ENCODE measurements at places on chromosomes 12 and 14.

- H3K36me3 ChIP-seq: no peaks in the 10 kb centered on the region
- H3K4me1 ChIP-seq: no peaks in the 10 kb centered on the region
- no peak overlapping the region for H3K27ac ChIP-seq
These were observed 160.3 kb downstream of the ALX1 start for GRCh38 chr12:85440271-85440670.

DNA sequence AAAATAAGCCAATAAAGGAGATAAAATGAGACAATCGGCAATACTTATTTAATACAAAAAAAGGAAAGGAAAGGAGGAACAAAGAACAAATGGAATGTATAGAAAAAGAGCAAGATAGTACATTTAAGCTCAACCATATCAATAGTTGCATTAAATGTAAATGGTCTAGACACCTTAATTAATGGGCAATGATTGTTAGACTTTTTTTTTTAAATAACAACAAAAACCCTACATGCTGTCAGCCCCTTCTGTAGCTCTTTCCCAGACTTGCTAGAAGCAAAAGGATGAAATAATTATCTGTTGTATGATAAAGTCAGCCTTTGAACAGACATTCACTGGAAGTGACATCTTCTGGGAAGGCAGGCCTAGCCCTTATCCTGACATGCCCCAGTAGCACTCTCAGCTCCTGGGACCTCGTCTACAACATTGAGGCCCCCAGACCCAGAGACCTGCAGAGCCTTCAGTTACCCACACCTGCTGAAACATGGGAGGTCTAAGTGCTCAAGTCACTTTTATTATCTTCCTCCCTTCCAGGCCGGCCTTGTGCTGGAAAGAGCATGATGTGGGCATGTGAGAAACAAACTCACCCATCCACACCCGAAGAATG, 13.4 kb downstream of the SIVA1 start:
- H3K4me1 ChIP-seq: peaks cover 3% of the 10 kb centered on the region
- H3K4me3 ChIP-seq: no peak overlapping the region
- peaks cover 13% of the 10 kb centered on the region for H3K36me3 ChIP-seq
- H3K27me3 ChIP-seq: no peaks in the 10 kb centered on the region

DNA sequence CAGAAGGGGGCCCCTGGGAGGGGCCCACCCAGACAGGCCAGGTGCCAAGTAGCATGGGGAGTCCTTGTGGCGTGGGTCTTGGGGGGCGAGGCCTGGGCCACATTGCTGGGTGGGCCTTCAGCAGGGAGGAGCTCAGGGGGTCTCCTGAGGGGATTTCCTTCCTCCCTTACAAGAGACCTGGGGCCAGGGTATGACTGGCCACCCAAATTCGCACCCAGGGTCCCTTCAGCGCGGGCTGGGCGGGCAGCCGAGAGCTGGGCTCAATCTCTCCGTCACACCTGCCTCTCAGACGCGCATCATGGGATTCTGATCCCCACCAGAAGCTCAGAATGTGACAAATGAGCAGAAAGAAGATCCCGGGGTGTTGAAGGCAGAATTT, 72.4 kb downstream of the KIF26A start:
- no peak for DNase-seq
- no peaks in the 10 kb centered on the region for H3K4me1 ChIP-seq
- H3K27me3 ChIP-seq: no peaks in the 10 kb centered on the region
- no peak overlapping the region for H3K4me3 ChIP-seq

- H3K36me3 ChIP-seq: no peaks in the 10 kb centered on the region
- no peaks in the 10 kb centered on the region for H3K27me3 ChIP-seq
- H3K4me3 ChIP-seq: no peak overlapping the region
- H3K4me1 ChIP-seq: no peaks in the 10 kb centered on the region
These were observed 638.3 kb upstream of the TBX3 start for GRCh38 chr12:115322275-115322674.

GRCh38 chr12:112686373-112686772, 105.2 kb upstream of the RPH3A start:
- no peak for DNase-seq
- H3K27me3 ChIP-seq: peaks cover 2% of the 10 kb centered on the region
- no peaks in the 10 kb centered on the region for H3K4me1 ChIP-seq
- no peak overlapping the region for H3K27ac ChIP-seq

DNA sequence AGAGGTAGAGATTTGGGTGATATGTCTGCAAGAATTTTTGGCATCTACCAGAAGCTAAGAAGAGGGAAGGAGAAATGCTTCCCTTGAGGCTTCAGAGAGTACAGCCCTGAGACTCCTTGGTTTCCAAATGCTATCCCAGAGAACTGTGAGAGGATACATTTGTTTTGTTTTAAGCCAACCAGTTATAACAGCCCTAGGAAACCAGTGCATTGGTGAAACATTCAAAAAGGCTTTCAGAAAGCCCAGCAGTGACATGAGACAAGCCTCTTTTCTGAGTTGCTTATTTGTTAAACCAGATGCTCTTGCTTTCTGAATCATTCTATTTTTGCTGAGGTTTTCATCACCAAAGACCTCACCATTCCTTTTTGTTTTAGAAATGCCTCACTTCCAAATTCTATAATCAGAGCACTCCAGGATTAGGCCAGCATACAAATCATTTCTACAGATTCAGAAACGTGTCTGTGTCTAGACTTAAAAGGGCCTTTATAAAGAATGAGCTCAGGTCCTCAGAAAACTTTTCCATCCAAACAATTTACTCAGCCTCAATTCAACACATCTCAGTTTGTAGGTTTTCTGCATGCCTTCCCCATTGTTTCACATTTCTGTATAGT, 1617.8 kb upstream of the FLRT2 start:
- no peaks in the 10 kb centered on the region for H3K27me3 ChIP-seq
- no peak overlapping the region for H3K27ac ChIP-seq
- H3K4me1 ChIP-seq: no peaks in the 10 kb centered on the region
- no peak overlapping the region for H3K4me3 ChIP-seq
- no peak for DNase-seq
- no peaks in the 10 kb centered on the region for H3K36me3 ChIP-seq

DNA sequence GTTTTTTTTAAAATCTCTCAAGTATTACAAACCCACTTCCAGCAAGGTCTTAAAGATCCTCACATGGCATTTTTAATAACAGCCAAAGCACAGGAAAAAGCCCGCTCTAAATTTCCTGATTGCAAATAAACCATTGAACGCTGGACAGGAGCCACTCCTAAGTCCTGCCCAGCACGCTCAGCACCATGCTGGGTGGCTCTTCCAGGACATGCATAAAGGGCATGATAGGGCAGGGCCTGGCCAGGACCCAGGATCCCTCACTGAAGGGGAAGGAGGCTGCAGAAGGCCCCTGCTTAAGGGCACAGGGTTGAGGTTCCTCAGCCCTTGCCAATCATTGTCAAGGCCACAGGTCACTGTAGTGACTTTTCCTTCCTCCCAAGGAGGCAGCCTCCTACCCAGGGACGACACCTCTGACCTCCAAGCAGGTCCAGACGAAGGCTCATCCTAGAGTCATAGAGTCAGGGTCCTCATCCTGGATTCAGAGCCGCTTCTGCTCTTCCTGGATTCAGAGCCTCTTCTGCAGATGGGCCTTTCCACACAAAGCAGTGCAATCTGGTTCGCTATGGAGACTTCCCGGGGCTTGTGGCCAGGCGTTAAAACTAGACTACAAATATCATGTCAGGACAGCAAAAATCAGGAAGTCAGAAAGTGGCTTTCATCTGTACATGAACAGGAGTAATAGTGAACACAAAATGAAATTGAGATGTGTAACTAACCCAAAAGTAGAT, 123.8 kb downstream of the GCH1 start:
- H3K4me1 ChIP-seq: peaks cover 2% of the 10 kb centered on the region
- no peaks in the 10 kb centered on the region for H3K27me3 ChIP-seq
- H3K4me3 ChIP-seq: no peak overlapping the region
- DNase-seq: no peak
- H3K27ac ChIP-seq: no peak overlapping the region

DNA sequence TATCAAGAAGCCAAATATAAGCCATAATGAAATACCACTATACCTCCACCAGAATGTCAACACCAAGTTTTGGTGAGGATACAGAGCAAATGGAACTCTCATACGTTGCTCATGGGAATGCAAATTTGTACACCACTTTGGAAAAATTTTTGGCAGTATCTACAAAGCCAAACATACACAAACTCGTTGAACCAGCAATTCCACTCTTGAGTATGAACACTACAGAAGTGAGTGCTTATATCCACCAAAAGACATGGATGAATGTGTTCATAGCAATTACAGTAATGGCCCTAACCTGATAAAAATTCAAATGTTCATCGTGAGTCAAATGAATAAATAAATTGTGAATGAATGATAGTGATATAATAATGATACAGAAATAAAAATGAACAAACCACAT, 24.8 kb downstream of the C12orf71 start:
- no peaks in the 10 kb centered on the region for H3K4me1 ChIP-seq
- no peak overlapping the region for H3K4me3 ChIP-seq
- H3K27ac ChIP-seq: no peak overlapping the region
- DNase-seq: no peak

DNA sequence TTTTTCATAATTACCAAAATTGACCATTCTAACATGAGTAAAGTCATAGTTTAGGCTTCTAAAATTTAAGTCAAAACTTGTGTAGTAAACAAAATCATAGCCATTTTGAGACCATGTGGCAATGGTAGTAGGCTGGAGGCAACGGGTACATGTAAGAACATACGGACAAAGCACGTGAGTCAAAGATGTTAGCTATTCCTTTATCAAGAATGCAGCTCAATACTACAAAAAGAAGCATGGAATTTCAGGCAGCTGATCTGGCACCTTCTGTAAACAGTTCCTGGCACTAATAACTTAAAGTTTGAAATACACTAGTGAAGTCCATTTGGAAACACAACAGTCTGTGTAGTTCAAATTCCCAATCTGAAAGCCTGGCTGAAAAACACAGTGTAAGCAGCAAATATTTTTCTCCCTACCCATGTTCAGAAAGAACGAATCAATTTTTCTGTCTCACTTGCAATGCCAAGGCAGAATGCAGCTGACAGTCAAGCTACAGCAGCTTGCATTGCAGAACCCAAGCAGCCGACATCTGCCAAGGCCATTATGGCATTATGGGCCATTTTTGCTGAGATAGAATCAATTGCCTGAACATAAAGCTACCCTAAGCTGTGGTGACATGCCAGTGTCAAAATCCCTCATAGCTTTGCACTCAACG, 29.3 kb downstream of the MYF5 start:
- no peaks in the 10 kb centered on the region for H3K27me3 ChIP-seq
- no peaks in the 10 kb centered on the region for H3K4me1 ChIP-seq
- DNase-seq: no peak
- no peak overlapping the region for H3K4me3 ChIP-seq
- no peaks in the 10 kb centered on the region for H3K36me3 ChIP-seq

DNA sequence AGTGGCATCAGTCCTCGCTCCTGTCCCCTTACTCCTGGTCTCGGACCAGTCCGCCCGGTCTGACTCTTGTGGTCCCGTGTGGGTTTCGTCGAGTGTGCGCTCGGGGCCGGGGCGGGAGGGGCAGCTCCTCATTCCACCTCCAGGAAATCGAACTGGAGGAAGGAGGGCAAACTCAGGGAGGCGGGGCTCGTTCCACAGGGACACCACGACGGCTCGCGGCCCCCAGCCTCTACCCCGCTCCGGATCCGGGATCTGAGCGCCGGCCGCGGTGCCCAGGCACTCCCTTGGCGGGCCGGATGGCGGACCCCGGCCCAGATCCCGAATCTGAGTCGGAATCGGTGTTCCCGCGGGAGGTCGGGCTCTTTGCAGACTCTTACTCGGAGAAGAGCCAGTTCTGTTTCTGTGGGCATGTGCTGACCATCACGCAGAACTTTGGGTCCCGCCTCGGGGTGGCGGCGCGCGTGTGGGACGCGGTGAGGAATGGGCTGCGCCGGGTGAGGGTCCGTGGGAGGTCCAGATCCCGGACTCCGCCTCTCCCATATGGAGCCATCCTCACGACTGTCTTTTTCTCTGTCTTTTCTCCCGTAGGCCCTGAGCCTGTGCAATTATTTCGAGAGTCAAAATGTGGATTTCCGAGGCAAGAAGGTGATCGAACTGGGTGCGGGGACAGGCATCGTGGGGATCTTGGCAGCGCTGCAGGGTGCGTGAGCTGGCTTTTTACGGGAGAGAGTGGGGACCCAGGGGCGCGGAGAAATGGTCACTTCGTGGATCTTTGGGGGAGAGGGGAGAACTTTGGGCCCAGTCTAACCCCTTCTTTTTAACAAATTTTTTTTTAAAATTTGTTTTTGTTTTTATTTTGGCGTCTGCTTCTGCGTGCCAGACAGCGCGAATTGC, at the start of gene EEF1AKMT3:
Gene EEF1AKMT3, plus strand, starts transcription at position 186 of the 894 bp plus-strand sequence. Its CDS starts 111 bp downstream, at position 297.
- peaks cover 3% of the 10 kb centered on the region for H3K36me3 ChIP-seq
- peak within 1 kb of the TSS; percentile 75 for H3K4me3 ChIP-seq
- peak within 1 kb of the TSS; percentile 76 for H3K27ac ChIP-seq
- no peaks in the 10 kb centered on the region for H3K27me3 ChIP-seq
- H3K4me1 ChIP-seq: peaks cover 2% of the 10 kb centered on the region

DNA sequence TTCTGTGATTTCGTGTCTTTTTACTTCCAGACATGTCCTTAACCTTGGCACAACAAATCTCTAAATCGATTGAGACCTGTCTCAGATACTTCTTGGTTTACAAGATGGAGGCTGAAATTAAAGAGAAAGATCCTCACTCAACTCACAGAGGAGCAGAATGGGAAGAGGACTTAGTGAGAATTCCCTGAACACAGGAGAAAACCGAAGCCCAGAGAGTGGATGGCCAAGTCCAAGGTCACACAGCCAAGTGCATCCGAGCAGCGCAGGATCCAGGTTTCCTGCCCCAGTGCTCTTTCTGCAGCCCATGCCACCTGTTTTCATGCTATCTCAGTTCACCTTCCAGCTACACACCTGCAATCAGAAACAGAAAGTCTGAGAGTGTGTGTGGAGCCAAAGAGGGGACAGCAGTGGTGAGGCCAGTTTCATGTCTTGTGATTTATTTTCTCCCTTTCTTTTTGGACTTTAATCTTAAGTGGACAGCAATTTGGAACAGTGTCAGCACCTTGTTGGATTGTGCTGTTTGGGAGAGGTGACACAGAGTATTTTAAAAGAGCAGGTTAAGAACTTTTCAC, 22.9 kb upstream of the TCL1B start:
- H3K27me3 ChIP-seq: no peaks in the 10 kb centered on the region
- H3K4me1 ChIP-seq: no peaks in the 10 kb centered on the region
- H3K36me3 ChIP-seq: no peaks in the 10 kb centered on the region
- no peak for DNase-seq
- no peak overlapping the region for H3K4me3 ChIP-seq
- H3K27ac ChIP-seq: no peak overlapping the region

DNA sequence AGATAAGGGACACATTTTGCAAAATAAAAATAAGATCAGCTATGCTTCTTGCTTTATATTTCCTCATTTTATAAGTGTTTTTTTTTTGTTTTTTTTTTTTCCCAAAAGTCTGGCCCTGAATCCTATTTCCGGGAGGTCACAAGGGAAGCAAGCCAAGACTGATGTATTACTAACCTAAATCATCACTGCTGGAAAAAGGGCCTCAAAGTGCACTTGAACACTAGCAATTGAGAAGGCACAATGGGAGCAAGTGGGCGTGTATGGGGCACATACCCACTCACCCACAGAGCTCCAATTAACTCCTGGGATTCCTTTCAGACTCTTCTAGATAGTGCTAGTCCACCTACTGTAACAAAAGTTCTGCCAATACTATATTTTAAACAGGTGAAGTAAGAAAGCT, 58.8 kb downstream of the STON2 start:
- no peak overlapping the region for H3K27ac ChIP-seq
- no peak for DNase-seq
- H3K4me1 ChIP-seq: no peaks in the 10 kb centered on the region
- no peaks in the 10 kb centered on the region for H3K36me3 ChIP-seq
- H3K27me3 ChIP-seq: no peaks in the 10 kb centered on the region

Data from effector memory CD4-positive, alpha-beta T cell (primary cell).